ENCODE measurements at places on chromosomes 5 and 9.
A peak's percentile ranks its signal among the peaks of the same experiment; 100 is the strongest.

GRCh38 chr9:134438195-134438788 lies 112.0 kb downstream of the RXRA start:
- no peak for DNase-seq

- no peak for DNase-seq
Observed at GRCh38 chr5:112691758-112692157, 45.9 kb upstream of the APC start.

GRCh38 chr5:72518001-72518683 lies 10.9 kb upstream of the ZNF366 start:
- DNase-seq, result peak; percentile 3

GRCh38 chr9:22307013-22307711 lies 139.5 kb upstream of the DMRTA1 start:
- no peak for DNase-seq

DNA sequence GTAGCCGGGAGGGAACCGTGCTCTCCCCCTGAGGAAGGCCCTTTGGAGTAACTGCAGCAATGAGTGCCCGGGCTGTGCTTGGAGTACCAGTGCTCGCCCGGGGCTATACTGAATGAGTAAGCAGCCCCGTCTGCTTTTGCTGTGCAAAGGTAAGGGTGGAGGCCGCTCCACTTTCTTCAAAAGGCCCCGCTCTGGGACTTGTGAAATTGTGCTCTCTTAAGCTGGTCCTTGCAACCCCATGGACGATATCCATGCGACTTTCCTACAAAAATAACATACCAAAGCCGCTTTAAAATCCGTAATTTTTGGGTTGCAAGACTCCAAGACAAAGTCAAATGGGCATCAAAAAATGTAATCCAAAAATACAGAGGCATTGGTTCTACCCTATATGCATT lies 578 bp upstream of the TNFAIP8 start:
- peak; percentile 55 for DNase-seq

- peak; percentile 61 for DNase-seq
Observed at GRCh38 chr9:91758491-91758981, 191.5 kb downstream of the ROR2 start.

DNA sequence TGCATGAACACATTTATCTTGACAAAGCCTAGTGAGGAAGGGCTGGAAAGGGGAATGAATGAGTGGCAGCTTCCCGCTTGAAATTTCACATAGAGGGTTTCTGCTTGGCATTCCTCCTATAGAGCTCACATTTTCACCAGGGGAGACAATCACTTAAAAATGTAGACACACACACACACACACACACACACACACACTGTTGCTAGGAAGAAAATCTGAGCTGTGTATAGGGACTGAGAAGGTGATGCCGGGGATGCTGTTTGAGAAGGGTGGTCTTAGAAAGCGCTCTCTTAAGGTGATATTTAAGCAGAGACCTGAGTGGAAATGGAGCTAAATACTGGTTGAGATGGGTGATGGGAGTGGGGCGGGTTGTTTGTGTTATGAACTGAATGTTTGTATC lies 70.4 kb downstream of the LRRC70 start:
- DNase-seq, result no peak

DNA sequence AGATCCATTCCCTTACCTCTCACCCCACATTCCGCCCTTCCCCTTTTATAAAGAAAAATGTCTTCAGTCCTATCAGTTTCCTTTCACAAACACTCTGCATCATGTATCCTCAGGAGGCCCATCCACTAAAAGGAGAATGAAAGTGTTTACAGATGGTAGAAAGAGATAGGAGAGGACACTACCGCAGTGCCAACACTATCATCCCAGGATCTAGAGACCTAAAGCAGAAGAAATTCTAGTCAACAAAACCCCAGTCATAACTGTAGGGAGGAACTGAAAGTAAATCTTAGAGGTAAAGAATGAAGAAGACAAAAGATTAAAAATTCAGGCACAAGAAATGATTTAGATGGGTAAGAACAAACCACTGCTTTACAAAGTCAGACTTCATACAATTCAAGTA lies 114.1 kb downstream of the MLLT3 start:
- DNase-seq, result no peak

GRCh38 chr5:126433701-126434100 lies 10.5 kb downstream of the GRAMD2B start:
- DNase-seq, result no peak

DNA sequence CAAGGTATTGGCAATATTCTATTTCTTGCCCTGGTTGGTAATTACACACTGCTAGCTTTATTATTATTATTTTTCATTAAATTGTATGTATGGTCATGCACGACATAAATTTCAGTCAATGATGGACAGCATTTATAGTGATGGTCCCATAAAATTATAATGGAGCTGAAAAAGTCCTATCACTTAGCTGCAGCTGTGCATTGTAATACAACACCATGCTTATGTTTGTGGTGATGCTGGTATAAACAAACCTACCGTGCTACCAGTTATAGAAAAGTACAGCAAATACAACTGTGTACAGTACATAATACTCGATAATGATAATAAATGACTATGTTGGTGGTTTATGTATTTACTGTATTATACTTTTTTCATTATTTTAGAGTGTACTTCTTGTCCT lies 65.5 kb downstream of the NR3C1 start:
- no peak for DNase-seq

- no peak for DNase-seq
Observed at GRCh38 chr9:27445057-27445595, 79.0 kb upstream of the IFNK start.

- peak; percentile 62 for DNase-seq
Observed at GRCh38 chr9:21591221-21592062, 109.3 kb upstream of the IFNE start.

DNA sequence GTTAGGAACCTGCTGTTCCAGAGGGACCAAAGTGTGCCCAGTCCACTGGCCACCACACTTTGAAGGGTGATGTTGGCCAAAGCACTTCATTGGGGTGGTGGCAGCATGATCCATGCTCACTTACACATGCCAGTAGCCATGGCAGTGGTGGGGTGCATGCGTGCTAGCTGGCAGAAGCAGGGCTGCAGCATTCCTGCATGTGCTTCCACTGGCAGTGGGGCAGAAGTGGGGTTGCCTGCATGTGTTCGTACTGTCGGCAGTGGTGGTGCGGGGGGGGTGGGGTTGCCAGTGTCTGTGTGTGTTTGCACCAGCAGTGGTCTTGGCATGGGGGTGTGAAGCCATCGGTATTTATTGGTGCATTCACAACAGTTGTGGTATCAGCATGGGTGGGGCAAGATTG lies 260.3 kb upstream of the ANKH start:
- DNase-seq, result no peak

DNA sequence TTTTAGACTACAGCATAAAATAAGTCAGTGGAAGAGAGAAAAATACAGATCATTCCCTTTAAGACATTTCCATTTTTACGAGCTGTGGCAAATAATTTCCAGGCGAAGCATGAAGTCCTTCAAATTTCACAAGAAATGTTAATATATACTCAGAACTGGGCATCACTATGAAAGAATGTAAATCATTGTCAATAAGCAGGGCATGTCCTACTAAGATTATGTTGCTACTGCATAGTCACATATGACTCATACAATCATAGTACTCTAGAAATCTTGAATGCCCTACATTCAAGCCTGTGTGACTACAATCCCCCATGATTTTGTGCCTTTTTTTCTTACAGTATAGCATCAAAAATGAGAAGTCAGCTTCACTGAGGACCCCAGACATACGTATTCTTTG lies 485.2 kb upstream of the FTMT start:
- DNase-seq, result no peak

- no peak for DNase-seq
Observed at GRCh38 chr5:56633950-56634349, 181.4 kb upstream of the MAP3K1 start.

- no peak for DNase-seq
Observed at GRCh38 chr5:107820429-107820828, 149.7 kb upstream of the EFNA5 start.
